ENCODE measurements at places on chromosomes 11 and 22.
A peak's percentile ranks its signal among the peaks of the same experiment; 100 is the strongest.

- DNase-seq, result no peak
Observed at GRCh38 chr11:105968021-105968697, 53.9 kb downstream of the MSANTD4 start.

- peak; percentile 47 for DNase-seq
Observed at GRCh38 chr22:49670456-49671330, 157.0 kb downstream of the BRD1 start.

- no peak for DNase-seq
Observed at GRCh38 chr11:10452211-10452767, 2.8 kb upstream of the AMPD3 start.

DNA sequence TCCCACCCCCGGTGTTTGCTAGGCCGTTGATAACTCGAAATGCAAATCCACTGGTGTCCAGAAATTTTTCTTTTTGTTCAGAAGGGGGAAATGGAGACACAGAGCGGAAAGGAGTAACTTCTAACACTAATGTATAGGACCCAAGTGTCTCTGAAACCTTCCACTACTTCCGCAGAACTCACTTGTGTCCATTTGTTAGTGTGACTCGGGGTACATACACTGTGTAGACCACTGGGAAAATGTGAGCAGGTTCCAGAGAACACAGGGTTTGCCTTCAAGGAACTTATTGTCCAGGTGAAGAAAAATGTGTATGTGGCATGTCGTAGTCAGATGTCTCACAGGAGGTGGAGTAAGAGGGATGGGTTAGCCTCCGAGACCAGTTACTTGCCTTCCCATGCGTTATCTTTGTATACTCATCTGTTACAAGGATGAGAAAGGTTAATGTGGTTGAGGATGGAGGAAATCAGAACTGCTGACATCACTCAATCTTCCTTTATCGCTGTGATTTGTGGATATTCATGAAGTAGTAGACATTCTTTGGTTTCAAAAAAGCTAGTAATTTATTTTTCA, 857 bp downstream of the ARCN1 start:
- no peak for DNase-seq

DNA sequence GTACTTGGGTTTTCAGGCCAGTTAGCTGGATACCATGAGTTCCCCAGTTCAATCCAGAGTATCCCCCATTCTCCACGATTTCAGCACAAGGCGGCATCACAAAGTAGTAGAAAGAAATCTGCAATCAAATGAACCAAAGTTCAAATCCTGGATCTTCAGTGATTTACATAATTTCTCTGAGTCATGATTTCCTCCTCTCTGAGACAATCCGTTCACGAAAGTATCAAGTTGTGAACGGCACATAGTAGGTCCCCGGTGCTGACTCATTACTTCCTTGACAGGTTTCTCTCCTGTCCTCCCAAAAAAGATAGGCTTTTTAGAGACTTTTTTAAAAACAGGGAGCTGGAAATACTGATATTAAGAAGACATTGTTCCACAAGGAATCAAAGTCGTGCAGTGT, 69.1 kb upstream of the AKIP1 start:
- no peak for DNase-seq

- peak; percentile 94 for DNase-seq
Observed at GRCh38 chr11:20158597-20159257, 1.5 kb downstream of the DBX1 start.

DNA sequence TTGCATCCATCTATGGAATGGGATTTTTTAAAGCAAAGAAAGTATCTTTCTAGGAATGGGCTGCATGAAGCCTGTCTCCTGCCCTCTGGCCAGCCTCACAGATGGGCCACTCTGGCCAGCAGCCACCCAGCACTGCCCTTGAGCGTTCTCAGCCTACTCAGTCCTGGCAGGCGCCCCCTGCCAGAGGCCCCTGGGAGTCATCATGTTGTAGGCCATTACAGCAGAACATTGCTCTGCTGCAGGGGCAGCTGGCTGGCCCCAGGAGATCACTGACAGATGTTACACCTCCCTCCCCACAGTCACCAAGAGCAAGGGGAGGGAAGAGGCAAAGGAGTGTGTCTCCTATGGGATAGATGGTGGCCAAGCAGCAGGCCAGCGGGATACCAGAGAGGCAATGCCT, 363.7 kb downstream of the NXPE2 start:
- DNase-seq, result peak; percentile 57

DNA sequence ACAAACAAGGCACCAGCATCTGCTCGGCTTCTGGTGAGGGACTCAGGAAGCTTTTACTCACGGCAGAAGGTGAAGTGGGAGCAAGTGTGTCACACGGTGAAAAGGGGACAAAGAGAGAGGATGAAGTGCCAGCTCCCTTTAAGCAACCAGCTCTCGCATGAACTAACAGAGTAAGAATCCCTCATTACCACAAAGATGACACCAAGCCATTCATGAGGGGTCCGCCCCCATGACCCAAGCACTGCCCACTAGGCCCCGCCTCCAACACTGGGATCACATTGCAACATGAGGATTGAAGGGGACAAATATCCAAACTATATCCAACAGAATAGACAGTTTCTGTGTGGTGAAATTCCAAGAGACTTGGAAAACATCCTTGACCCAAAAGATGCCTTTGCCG, 198.2 kb upstream of the POU2AF2 start:
- DNase-seq, result no peak

DNA sequence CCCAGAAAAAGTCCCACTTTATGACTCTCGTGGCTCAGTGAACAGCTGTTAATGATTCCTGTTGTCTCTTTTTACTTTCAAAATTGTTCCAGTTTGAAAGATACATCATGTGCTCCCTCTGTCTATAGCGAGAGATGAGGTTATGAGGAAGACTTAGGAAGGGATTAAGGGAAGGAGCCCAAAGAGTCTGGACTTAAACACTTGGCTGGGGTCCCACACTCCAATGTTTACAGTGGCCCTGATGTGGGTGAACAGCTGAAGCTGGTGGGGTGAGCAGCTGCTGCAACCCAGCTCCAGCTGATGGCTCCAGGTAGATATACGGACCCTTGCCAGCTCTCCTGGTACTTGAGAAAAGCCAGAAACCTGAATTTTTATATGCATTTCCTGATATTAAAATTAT, 84.5 kb upstream of the PLET1 start:
- DNase-seq, result no peak

GRCh38 chr11:130478204-130478701, 29.8 kb downstream of the ADAMTS15 start:
- no peak for DNase-seq

DNA sequence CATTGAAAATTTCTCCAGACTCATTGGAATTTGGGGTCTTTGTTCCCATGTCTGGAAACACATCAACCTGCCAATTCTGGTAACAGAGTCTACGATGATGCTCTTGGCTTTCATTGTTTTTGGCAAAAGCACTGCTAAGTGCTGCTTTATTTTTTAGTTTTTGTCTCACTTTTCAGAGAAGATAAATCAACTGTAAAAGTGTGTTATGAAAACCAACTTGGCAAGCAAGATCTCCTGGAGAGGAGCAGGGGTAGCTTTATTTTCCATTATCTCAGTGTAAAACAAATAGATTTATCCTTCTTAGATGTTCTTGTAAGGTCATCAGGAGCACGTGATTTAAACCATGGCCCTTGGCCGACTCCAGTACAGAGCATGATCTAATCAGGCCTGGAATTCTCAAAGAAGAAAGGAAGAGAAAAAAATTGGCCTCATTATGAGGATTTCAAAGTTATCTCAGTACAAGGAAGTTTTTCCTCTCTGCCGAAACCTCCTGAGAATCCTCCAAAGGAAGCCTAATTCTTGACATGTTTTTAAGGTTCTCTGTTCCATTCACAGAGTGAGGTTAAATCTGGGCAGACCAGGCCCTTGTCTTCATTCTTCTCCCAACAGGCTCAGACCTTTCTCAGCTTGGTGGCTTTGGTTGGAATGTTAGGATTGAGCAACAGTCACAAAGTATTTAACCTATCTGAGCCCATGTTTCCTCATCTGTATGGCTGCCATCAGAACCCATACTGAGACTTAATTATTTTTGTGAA, 16.4 kb upstream of the PAMR1 start:
- DNase-seq, result no peak

DNA sequence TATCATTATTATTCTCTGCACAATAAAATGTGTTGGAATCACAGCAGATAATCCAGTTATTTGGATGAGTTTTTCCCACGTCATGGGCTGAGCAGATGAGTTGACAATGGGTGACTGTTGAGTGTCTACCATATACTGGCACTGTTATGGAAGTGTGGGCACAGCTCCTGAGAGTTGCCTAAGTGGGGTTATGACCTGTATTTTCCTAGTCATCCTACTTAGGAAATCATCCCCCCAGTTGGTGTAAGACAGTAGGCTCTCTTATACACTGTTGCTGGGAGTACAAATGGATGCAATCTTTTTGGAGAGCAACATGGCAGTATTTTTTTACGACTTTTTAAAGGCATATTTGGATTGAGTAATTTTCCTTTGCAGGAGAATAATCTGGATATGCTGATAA, 66.4 kb downstream of the TRAF6 start:
- no peak for DNase-seq

DNA sequence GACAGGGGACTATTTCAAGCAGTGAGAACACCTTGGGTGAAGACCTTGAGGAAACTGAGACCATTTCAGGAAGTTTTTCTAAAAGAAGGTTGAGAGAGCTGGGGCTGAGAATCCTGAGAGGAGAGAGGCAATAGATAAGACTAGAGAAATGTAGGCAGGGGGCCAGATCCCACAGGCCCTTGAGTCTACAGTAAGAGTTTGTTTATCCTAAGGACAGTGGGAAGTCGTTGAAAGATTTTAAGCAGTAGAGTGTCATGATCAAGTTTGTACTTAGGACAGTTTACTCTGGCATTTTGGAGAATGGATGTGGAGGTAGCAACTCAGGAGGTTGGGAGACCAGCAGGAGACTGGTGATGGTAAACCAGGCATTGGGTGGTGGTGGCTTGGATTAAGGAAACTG, 17.1 kb downstream of the HSD17B12 start:
- DNase-seq, result no peak

DNA sequence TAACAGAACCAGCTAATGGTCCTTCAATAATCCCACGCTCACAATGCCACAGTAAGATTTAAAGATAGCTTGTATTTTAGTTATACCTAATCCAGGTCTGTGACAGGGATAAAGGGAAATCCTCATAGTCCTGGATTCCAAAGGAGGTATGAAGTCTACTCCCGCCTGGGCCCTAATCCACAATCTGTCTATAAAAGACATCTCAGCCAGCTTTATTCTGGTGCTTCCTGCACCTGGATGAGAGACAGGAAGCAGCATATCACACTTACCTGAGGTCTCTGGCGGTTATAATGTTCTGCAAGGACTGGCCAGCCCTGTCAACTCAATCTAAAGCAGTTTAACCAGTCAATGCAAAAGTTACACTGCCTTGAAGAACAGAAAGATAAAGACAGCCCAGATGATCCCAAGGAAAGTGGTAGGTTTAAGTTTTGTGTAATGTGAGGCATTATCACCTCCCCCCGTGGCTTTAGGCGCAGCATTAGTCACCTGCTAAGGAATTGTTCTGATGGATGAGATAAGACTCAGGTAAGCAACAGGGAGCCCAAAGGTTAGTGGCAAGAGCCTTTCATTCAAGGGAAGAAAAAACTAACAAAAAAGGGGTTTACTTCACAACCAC, 57.6 kb downstream of the PLEKHA7 start:
- no peak for DNase-seq

- peak; percentile 50 for DNase-seq
Observed at GRCh38 chr22:49425356-49425755, 402.3 kb downstream of the BRD1 start.

DNA sequence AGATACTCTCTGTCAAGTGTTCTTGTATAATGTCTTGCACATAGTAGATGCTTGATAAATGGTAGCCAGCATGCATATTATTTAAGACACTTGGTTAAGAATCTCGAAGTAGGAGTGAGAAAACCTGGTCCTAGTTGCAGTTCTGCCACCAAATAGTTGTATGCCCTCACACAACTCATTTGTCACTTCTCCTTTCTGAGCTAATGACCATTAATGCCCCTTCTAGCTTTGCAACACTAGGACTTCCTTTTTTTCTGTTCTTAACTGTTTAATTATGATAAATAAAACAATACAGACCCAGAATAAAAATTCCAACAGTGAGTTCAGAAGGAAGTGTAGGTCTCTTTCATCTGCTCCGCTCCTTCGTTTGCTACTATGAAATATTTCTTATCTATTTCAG, 453.6 kb downstream of the TMEM135 start:
- DNase-seq, result no peak

DNA sequence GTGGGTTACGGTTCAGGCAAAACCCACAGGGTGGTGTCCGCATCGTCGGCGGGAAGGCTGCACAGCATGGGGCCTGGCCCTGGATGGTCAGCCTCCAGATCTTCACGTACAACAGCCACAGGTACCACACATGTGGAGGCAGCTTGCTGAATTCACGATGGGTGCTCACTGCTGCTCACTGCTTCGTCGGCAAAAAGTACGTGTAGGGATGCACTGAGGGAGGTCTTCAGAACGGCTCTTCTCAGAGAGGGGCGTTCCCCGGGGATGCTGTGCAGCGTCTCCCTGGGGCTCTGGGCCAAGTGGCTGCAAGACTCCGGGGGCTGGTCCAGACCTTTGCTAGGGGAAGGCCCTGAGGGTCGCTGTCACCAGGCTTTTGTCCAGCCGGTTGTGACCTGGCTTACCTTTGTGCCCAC, 1.3 kb downstream of the ACR start:
- peak; percentile 16 for DNase-seq

- DNase-seq, result peak; percentile 63
Observed at GRCh38 chr22:43481568-43482317, 69.9 kb downstream of the MPPED1 start.

- DNase-seq, result no peak
Observed at GRCh38 chr11:92775003-92775676, 194.3 kb upstream of the MTNR1B start.

DNA sequence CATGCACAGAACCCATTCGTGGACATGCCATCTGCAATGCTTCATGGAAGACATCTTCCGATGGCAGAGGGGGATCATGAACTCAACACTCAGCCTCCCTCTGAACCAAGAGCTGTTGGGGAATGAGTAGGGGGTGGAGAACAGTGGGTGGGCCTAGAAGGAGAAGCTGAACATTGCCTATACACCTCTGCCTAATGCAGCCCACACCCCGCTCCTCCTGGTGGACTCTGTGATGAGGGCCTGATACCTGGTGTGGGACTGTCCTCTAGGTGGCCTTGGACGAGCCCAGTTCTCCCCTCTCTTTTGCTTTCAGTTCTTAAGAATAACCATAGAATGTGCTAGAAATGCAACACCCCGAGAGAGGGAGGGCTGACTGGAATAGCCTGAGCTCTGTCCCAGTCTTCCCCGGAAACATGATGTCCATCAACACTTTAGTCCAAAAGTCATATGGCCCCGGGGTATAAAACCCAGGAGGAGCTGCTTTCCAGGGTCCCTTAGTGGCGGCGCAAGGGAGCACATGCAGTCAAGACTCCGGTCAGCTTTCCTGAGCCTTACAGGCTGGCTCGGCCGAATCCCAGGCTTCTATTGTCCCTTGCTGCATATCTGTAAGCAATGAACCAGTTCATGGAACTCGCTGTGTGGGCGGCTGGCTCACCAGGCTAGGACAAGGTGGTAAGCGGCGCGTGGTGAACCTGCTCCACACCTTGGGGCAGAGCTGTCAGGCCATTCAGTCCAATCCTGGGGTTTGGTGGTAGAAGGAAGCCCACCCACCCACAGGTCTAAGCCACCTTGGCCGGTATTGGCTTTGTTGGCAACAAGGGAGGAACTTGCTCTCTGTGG, 216.9 kb downstream of the CTTN start:
- no peak for DNase-seq

- peak; percentile 93 for DNase-seq
Observed at GRCh38 chr11:2420502-2421225, 20.1 kb downstream of the TSSC4 start.

Data from kidney (tissue), 22 donors.